CD4-positive, alpha-beta T cell treated with Interleukin-15 for 4 hours (primary cell): ENCODE measurements at places on chromosomes 16 and 17.

- no peak for DNase-seq
These were observed 11.9 kb upstream of the TM4SF5 start for GRCh38 chr17:4759776-4760236.

GRCh38 chr17:63914471-63914870 is 3.4 kb upstream of the CSHL1 start:
- no peak for DNase-seq

GRCh38 chr16:1659031-1659430 is 19.0 kb upstream of the JPT2 start:
- no peak for DNase-seq

DNA sequence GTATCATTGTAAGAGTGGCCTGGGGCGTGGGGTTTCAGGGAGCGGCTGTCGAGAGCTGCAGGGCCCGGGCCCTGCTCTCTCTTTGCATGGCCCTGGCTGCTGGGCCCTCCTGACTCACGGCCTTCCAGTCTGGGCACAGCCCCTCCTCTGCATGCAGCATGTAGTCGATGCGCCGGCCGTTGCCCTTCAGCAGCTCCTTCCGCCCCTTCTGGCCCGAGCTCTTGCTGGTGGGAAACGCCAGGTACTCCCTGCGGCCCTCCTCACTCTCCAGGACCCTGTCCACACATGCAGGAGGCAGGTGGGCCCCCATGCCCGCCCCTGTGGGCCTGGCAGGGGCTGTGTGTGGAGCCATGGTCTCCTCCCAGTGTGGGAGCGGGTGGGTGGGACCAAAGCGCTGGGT is 50.7 kb downstream of the PRMT7 start:
- DNase-seq = no peak

DNA sequence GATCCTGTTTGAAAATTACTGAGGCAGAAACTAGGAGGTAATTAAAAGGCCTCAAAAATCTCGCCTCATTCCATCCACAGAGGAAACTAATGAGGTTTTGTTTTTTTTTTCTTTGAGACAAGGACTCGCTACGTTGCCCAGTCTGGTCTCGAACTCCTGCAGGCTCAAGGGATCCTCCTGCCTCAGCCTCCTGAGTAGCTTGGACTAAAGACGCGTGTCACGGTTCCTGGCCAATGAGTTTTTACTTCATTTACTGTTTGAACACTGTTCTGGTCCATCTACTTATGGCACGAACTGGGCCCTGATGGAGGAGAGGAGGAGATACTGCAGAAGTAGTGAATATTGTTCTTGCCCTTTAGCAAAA is 600 bp upstream of the BLTP2 start:
- no peak for DNase-seq

DNA sequence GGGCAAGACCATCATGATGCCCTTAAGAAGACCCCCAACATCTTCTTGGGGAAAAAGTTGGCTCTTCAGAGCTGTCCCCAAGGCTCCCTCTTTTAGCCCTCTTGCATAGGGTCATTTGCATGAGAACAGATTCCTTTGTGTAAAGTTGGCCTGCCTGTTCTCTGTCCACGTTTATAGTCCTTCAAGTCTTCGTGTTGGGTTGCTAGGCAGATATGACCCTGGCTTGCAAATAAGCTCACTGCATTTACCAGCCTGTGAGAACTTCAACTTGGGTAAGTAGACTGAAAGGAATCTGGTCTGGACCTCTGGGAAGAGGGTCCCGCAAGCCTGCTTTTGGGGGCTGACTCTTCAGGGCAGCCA is 2.9 kb downstream of the ARSG start:
- no peak for DNase-seq

- no peak for DNase-seq
These were observed 47.8 kb downstream of the TNFRSF13B start for GRCh38 chr17:16923904-16924695.

GRCh38 chr16:68251832-68252231 is 6.7 kb downstream of the PLA2G15 start:
- no peak for DNase-seq

- DNase-seq = no peak
These were observed 371.2 kb upstream of the ASIC2 start for GRCh38 chr17:33664116-33664840.

GRCh38 chr17:2084036-2084765 is 29.3 kb downstream of the HIC1 start:
- DNase-seq = no peak

DNA sequence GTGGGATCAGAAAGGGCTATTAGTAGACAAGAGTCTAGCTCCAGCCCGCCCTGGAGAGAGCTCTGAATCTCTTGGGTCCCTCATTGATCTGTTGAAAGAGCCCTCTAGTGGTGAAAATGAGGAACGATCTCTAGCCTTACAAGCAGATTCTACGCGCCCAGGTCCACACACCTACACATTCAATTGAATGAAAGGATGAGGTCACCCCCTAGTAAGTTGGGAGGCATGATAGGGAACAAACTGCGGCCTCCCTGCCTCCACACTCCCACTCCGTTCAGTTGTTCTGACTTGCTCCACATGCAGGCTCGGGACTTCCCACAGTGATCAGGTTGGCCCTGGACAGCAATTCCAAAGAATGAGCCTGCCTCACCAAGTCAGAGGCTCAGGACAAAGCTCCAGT is 2.9 kb upstream of the CACNG3 start:
- DNase-seq = peak; percentile 50

GRCh38 chr17:60971515-60972369 is 294.1 kb downstream of the BCAS3 start:
- peak; percentile 37 for DNase-seq

GRCh38 chr17:11925262-11926021 is 71.8 kb downstream of the ZNF18 start:
- no peak for DNase-seq

- DNase-seq = no peak
These were observed 58.3 kb upstream of the ZC3H18 start for GRCh38 chr16:88511906-88512305.

- no peak for DNase-seq
These were observed 16.6 kb downstream of the GPR179 start for GRCh38 chr17:38326996-38327792.

- DNase-seq = no peak
These were observed 101.8 kb downstream of the SALL1 start for GRCh38 chr16:51049276-51049675.

GRCh38 chr16:54175169-54175551 is 111.4 kb downstream of the IRX3 start:
- no peak for DNase-seq

- no peak for DNase-seq
These were observed 850 bp downstream of the GINS3 start for GRCh38 chr16:58393138-58393504.

DNA sequence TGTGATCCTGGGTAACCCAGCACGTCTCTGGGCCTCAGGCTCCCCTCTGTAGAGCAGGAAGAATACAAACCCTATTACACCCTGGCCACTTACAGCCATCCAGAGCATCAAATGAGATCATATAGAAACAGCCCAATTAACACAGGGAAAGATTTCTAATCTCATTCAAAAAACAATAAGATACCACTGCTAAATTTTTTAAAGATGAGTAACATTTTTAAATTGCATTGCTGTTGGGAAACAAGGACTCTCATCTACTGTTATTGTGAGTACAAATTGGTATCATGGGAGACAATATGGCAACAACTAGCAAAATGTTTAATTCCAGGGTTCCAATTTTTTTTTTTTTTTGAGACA is 41.1 kb downstream of the SRL start:
- DNase-seq = no peak

DNA sequence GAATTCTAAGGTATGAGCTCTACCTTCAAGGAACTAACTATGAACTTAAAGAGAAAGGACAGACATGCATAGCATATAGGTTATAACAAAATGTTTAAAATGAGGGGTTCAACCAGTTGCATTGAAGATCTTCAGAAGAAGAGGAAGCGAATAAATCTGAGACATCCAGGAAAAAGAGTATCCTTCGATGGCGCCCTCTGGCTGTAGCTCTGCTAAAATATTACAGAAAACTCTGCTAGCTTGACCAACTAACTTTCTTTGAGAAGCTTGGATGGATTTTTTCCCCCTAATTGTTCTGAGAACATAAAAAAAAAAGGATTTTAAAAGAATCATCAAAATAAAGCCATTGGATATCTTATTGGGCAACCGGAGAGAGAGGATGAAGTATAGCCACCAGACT is 659.9 kb upstream of the SOX9 start:
- no peak for DNase-seq

DNA sequence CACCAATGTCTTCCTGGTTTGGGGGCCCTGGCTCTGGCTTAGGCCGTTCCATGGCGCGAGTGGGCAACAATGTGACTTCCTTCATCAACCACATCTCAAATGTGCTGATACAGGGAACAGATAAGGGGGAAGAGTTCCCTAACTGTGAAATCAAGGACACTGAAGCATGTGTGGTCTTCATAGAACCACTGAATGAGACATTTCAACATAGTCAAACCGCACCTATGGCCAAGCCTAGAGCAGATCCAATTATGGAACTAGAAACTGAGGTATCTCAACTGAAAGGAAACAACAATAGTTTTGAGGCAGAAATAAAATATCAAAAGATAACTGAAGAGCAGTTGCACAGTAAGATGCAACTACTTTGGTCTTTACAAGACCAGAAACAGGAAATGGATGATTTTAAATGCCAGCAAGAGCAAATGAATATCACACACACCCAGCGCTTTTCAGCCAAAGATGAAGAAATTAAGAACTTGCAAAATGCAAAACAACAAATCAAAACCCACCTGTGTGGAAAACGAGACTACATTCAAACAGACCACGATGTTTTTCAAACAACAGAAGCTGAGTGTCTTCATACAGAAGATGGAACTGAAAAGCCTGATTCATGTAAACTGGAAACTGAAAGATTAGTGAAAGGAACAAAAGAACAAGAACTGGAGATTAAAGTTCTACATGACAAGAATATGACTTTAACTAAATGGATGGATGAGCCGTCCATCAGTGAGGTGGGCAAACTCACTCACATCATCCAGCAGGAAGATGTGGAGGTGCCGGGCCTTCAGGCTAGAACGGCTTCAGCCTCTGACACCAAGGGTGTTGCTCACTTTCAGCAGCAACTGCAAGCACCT is 18.1 kb upstream of the LCMT1 start:
- no peak for DNase-seq

DNA sequence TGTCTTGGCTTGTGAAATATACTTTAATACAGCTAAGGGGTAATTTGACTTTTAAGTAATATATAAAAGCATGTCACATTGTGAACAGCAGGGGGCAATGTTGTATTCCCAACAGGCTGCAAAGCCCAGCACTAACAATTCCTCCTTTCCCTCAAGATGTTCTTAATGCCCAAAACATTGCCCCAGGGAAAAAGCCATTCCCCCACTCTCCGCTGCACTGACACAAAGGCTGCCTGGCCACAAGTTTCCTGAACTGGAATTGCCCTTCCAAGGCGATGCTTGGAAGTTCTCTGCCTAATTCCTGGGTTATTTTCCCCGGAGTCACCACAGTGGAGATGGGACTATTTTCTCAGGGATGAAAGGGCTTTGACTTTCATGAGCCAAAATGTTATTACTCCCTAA is 27.2 kb downstream of the CLEC16A start:
- DNase-seq = peak; percentile 62

DNA sequence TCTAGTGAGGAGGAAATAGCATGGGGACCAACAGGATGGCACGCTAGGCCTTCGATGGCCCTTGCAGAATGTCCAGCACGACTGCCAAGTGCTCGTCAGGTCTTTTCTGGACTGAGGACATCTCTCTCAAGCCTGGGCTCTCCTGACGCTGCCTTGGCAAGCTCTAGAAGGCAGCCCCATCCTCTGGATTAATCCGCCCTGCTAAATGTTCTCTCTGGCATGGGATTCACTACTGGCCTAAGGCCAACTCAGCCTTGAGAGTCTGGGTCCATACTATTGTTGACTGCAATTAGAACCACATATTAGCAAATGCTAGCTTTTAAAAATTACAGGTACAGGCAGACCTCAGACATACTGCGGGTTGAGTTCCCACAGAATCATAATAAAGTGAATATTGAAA is 2.5 kb upstream of the CEP295NL start:
- DNase-seq = no peak

GRCh38 chr16:74738113-74738541 is 36.5 kb downstream of the FA2H start:
- no peak for DNase-seq

DNA sequence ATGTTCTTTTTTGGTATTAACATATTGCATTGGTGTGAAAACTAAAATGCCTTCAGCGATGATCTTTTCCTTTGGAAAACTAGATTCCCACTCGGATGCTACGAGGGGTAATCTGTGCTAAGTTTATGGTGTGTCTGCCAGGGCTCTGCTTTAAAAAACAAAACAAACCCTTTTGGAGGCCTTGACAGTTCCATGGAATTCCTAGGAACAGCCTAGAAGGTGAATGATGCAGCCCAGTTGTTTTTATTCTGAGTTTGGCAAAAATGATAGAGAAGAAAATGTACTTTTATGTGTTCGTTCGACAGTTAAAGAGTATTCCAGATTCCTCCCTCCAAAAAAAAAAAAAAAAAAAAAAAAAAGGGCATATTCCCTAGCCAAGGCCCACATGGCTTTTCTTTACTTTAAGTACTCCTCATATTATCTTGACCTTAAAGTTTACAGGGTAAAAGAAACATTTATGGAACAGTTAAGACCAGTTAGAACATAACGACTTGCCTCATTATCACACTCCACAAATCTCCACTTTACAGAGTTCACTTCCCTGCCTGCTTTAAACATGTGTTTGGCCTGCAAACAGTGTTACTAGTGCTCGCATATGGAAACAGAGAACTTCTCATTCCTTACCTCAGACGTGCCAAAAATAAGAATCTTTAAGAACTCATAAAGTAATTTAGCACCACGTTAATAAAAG is 159.1 kb downstream of the WWOX start:
- no peak for DNase-seq

DNA sequence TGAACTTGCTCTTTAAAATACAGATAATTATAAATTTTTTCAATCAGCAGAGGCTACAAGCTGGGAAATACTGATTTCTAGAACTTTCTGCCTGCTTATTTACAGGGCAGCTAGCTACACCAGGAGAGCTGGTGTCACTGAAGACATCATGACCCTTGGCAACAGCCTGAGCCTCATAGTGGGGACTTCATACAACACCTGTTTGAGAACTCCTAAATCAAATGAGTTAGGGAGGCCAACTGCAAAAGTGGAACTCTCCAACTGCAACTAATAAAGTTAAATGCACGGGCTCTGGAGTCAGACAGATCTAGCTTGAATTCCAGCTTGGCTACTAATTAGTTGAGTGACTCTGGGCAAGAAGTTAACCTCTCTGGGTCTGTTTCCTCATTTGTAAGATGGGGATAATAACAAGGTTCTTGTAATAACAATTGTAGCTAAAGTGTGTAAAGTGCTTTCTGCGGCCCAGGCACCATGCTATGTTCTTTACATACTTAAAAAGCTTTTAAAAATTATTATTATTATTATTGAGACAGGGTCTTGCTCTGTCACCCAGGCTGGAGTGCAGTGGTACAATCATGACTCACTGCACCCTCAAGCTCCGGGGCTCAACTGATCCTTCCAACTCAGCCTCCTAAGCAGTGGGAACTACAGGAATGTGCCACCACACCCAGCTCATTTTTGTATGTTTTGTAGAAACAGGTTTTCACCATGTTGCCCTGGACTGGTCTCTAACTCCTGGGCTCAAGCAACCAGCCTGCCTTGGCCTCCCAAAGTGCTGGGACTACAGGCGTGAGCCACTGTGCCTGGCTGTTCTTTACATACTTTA is 33.4 kb downstream of the VAC14 start:
- DNase-seq = no peak
